ENCODE measurements at places on chromosomes 5 and 9. TPM values are rescaled to one million over a fixed set of nuclear protein-coding genes. Genes with fewer than 3 reads are reported as not detected.

TNFSF8 gene
- total RNA-seq = 4.8 TPM

GLRA1 gene
- total RNA-seq = not detected

SLC6A19 gene
- not detected for total RNA-seq

PTPRD gene
- 24.2 TPM for total RNA-seq

RASEF gene
- 16.9 TPM for total RNA-seq

IDNK gene
- 3.7 TPM for total RNA-seq

AGXT2 gene
- not detected for total RNA-seq

PCDHGC5 gene
- 1.9 TPM for total RNA-seq

TLE1 gene
- total RNA-seq = 29.2 TPM

MEIKIN gene
- total RNA-seq = 0.85 TPM

UGT3A1 gene
- not detected for total RNA-seq

PLPP7 gene
- total RNA-seq = 2.3 TPM

EFNA5 gene
- 8.8 TPM for total RNA-seq

RAI14 gene
- total RNA-seq = 75.0 TPM

HSPB3 gene
- total RNA-seq = 0.32 TPM

BRD9 gene
- 37.9 TPM for total RNA-seq

SLC34A3 gene
- total RNA-seq = 0.12 TPM

FLT4 gene
- total RNA-seq = 21.7 TPM

LPCAT1 gene
- 751 TPM for total RNA-seq

SOX30 gene
- not detected for total RNA-seq

TNFSF15 gene
- total RNA-seq = 20.5 TPM

SLC4A9 gene
- not detected for total RNA-seq

IL3 gene
- not detected for total RNA-seq

GABRA1 gene
- not detected for total RNA-seq

ZNF879 gene
- total RNA-seq = 4.7 TPM
